Large intestine (tissue), 12 donors: ENCODE measurements at places on chromosomes 7 and 10.
A peak's percentile ranks its signal among the peaks of the same experiment; 100 is the strongest.

- DNase-seq = no peak
Observed at GRCh38 chr7:74044366-74045350, 16.7 kb downstream of the ELN start.

DNA sequence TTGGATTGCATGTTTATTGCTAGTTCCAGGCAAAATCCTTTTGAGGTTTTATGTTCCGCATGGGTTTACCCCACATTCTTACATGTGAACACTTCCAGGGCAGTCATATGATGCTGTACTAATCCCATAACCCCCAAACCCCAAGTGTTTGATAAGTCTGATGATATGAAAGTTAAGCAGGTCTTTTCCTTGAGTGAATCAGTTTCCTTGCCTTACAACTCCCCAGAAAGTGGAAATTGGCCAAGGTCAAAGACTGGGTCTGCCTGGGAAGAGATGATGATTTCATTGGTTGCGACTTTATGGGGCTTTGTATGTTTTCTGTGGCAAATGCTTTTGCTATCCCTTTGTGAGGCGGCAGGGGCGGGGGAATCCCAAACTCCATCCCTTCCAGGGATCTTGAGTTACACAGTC lies 24.7 kb downstream of the AFAP1L2 start:
- no peak for DNase-seq

- peak; percentile 53 for DNase-seq
Observed at GRCh38 chr7:75967487-75967997, 26.9 kb downstream of the TMEM120A start.

GRCh38 chr10:124544711-124545110 lies 83.1 kb downstream of the LHPP start:
- no peak for DNase-seq

- DNase-seq = no peak
Observed at GRCh38 chr7:119630406-119630969, 642.5 kb upstream of the KCND2 start.

DNA sequence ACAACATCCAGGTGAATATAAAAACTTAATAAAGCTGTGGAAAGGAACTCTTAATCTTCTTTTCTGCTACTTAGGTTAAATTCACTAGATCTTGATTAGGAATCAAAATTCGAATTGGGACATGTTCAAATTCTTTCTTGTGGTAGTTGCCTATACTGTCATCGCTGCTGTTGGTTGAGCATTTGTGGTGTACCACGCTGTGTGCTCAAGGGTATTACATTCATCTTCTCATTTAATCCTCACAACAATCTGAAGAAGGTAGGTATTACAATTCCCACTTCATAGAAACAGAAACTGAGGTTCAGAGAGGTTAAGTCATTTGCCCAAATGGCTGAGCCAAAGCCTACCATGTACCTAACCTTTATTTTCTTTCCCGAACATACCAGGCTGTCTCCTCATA lies 39.9 kb upstream of the CC2D2B start:
- no peak for DNase-seq

GRCh38 chr10:34492081-34492480 lies 323.0 kb downstream of the PARD3 start:
- DNase-seq = no peak

DNA sequence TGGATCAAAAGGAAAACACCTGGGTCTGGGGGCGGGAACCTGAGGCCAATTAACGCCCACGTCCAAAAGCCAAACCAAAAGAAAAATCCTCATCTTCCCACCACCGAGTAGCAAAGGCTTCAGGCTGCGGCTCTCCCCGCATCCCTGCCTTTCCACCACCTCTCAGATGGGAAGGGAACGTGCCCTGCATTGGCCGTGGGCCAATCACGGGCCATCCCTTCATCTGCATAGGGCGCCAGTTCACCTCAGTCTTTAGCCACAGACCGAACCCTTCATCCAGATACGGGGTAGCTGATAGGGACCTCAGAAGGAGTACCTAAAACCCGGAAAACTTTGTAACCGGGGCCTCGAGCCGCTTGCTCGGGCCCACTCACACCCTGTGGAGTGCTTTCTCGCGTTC lies 626 bp downstream of the PRPF18 start:
- DNase-seq = no peak

DNA sequence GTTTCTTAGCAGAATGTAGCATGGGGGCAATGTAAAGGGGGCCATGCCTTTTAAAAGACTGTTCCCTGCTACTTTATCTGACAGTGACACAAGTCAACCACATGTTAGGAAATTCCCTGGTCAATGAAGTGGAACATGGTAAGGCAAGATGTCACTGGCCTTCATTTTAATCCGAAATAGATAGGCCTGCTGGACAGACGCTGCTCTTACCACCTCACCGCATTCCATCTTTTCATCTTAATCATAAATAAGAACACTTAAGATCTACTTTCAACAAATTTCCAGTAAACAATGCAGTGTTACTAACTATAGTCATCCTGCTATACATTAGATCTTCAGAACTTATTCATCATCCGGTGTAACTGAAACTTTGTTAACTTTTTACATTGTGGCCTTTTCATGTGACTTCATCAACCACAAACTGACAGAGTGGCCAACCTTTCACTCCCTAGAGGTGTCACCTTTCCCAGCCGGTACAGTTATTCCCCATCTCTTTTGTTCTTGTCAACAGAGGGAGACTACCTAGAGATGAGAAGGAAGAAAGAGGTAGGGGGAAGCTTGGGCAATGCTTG lies 15.6 kb downstream of the ASB4 start:
- no peak for DNase-seq

DNA sequence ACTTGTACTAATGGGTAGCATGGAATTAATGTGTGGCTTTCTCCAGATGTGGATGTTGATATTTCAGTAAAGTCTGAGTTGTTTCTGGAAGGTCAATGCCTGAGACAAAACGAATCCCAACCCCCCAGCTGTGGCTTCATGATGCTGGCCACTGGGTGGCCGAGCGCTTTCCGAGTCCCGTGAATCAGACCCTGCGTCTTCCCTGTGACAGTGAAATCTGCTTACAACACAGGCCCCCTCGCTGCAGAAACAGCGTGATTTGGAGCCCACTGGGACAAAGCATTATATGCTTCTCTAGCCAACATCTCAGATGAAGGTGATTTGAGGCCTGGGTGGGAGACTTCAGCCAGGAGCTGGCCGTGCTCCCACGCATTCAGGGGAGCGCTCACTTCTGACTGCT lies 124.7 kb downstream of the WDR37 start:
- no peak for DNase-seq

DNA sequence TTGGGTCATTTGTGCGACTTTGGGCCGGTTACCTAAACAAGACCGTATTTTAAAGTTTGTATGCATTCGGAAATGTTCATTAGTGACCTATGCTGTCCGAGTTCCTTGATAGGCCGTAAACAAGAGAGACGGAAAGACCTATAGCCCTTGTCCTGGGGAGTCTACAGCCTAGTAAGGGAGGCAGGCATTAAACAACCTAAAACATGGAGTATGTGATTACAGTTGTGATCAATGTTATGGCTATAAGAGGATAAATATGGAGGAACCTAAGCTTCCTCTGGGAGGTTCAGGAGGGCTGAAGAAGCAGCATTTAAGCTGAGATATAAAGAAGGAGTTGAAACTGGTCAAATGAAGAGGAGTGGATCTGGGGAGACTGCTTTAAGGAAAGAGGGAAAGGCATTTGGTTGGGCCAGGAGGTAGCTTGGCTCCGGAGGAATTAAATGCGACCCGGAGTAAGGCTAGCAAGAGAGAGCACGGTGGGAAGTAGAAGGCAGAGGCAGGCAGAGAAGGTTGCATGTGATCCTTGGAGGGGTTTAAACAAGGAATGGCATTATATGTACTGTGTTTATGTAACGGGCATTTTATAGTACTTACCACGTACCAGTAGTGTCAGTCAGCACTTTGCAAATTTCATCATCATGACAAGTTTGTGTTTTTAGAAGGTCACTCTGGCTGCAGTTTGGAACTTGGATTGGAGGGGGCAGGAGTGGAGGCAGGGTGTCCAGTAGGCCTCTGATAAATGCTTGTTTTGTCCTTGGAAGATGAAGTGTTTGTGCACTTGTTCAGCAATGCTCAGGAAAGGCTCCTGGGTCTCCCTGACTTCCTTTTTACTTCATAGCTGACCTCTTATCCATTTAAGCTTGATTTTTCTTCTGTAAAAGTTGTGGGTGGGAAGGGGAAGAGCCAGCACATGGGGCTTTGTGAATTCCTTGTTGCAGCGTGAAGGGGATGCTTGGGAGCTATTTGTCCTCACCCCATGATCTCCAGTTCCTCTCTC lies 1.0 kb upstream of the AVPI1 start:
- DNase-seq = no peak

- no peak for DNase-seq
Observed at GRCh38 chr7:100456562-100456961, 7.5 kb downstream of the SPACDR start.

- no peak for DNase-seq
Observed at GRCh38 chr10:108450280-108450679, 1285.8 kb upstream of the SORCS1 start.

GRCh38 chr10:48343106-48343505 lies 36.6 kb downstream of the MAPK8 start:
- no peak for DNase-seq

- DNase-seq = no peak
Observed at GRCh38 chr7:152085131-152085530, 59.7 kb downstream of the GALNT11 start.

DNA sequence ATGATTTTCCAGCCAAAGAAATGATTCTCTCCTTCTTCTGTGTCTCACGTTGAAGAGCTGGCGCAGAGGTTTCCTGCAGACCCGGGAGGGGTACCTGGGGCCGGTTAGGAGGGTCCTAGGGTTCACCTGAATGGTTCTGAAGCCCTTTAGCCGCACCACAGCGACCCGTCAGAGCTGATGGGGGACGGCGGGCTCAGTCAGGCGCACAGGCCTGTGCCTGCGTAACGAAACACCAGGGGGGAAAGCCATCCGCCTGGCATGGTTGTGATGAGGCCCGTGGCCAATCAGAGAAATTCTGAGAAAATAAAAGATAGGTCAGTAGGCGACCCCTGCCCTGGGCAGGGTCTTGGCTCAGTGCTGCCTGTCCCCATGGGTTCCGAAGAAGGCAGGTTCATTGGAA lies 35.6 kb downstream of the FAM20C start:
- no peak for DNase-seq
